Aorta (tissue), 5 donors: ENCODE measurements at places on chromosomes 2 and 18. TPM values are rescaled to one million over a fixed set of nuclear protein-coding genes. Genes with fewer than 3 reads are reported as not detected.

REEP1 gene
- 12.3 TPM for total RNA-seq

CCL20 gene
- total RNA-seq = not detected

INPP5D gene
- total RNA-seq = 51.2 TPM

ALLC gene
- total RNA-seq = not detected

ARHGEF4 gene
- total RNA-seq = 6.9 TPM

SLC9A4 gene
- total RNA-seq = 0.15 TPM
